ENCODE measurements at places on chromosomes 7 and 10.

GRCh38 chr10:96973809-96974747 is 142.0 kb downstream of the LCOR start:
- DNase-seq, result no peak

DNA sequence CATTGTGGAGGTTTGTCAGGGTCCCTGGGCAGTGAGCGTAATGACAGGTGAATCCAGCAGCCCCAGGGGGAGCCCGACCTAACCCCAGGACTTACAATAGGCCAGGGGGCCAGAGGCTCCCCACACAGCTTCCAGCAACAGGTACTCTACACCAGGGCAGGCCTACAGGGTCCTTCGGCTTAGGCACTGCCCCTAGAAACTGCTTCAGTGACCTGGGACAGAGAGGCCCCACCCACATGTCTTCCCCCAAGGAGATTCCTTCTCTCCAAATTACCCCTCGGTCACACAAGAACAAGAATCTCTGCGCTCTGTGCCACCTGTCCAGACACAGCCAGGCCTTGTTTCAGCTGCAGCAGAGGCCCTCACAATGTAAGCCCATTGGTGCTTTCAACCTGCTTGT is 24.4 kb downstream of the SKIDA1 start:
- DNase-seq, result no peak

DNA sequence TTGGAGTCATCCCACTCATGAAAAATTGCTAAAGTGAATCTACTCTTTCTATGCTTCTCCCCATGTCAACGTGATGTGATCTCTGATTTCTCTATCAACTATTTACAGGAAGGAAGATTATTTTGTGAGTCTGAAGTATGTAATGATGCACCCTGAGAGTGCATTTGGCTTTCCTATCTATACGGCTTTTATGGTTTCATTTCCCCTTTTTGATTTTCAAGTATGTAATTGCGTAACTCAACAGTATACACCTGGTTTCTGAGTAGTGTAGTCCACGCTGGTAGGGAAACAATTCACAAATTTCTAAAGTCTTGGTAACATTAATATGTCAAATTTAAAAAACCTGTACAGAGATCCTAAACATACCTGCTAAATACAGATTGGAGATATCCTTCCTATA is 194.7 kb upstream of the SEMA3A start:
- no peak for DNase-seq

GRCh38 chr7:75950111-75950681 is 35.2 kb downstream of the POR start:
- DNase-seq, result no peak

- no peak for DNase-seq
These were observed 119.5 kb downstream of the CPED1 start for GRCh38 chr7:121107923-121108498.

- no peak for DNase-seq
These were observed 258.6 kb downstream of the CXCL12 start for GRCh38 chr10:44126291-44126717.

DNA sequence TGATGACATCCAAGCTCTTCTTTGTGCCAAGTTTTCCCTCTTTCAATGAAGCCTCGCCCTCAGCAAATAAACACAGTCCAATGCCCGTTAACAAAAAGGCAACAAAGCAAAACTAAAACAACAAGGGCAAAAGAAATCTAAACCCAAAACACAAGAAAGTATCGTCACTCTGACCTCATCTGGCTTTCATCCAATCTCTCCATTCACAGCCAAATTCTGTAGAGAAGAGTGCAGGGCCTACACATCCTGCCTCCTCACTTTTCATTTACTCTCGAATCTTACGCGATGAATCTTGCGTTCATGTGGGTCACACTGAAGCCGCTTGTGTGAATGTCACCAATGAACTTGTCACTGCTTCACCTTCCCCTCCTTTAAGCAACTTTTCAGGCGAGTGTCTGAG is 15.9 kb upstream of the AKR1E2 start:
- no peak for DNase-seq

DNA sequence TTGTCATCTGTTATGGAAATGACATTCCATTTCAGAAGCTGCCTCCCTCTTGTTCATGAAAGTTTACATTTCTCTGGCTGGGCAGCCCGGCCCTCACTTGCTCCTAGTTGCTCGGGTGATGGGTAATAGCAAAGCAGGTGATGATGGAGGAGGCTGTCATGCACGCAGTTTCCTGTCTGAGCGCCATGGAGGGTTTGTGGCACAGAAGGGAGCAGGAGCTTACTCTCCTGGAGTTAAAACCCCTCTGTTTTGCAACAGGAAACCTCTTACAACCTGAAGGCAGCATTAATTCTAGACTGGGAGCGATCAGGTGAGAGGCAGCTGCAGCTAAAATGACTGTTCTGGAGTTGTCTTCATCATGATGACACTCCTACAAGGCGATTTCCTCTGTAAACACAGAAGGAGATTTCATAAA is 34.1 kb upstream of the MKI67 start:
- DNase-seq, result no peak

DNA sequence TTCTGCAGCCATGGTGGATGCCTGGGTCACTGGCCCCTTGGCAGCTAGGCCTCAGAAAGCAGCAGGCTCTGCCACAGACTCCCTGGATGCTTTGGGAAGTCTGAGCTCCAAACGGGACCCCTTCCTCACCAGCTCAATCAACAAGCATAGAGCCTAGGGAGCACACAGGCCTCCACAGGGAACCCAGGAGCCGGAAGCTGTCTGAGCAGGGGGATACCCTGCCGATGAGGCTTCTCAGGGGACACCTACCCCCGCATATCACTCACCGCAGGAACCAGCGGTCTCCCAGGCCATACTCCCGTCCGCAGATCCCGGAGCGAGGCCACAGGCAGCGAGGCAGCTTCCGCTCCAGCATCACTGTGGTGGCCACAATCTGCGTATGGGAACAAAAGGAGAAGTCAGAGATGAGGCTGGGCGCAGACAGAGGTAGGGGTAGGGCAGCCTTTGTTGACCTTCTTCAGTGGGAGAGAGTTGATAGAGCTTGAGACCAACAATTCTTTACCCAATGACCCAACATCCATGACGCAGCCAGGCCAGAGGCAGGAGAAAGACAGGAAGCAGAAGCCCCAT is 13.4 kb downstream of the TRPV6 start:
- DNase-seq, result no peak

DNA sequence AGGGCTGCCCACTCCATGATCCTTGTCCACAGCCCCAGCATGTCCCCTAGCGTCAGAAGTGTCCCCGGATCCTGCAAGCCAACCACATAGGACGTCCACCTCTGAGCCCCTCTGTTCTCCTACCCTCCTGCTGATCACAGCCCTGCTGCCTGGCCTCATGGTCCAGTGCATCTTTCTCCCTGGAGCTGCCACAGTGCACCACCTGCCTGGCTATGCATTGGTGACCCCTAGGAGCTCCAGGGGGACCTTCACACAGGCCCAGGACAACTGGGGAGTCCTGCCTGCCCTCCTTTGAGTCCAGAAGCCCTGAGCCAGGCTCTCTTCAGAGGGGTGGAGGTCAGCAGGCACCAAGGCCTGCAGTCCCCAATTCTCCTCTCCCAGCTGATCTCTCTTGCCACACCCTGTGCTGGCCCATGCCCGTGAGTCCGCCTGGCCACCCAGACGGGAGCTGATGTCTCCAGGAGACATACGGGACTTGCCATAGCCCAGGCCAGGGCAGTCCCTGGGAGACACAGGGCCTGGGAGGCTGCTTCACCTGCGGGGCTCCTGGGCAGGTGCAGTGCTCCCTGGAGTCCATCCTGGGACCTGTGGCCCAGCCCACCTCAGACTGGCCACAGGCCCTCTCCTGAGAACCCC is 77.4 kb upstream of the RET start:
- DNase-seq, result no peak

DNA sequence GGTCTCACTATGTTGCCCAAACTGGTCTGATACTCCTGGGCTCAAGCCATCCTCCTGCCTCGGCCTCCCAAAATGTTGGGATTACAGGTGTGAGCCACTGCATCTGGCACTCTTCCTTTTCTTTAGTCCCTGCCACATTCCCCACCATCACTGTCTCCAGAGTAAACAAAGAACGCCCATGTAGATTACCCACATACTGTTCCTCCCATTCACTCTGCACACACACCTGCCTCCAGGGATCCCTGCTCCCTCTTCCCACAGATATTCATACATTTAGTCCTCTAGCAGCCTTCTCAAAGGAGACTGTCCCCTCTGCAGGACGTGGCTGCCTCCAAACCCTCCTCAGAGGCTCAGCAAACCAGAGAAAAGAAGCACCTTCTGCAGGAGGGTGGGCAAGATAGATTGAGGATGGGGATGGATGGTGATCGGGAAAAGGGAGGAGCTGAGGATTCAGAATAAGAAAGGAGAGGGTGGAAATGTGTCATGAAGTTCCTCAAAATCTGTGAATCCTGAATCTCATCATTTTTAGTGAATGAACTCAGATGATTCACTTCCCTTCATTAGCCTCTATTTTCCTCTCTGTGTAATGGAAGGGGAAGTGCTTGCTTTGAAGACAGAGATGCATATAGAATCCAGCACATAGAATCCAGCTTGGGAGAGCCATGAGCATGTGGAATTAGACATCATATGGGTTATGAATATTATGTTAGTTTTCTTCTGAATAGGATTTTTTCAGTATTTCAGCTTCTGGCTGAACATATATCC is 5.5 kb upstream of the PLAU start:
- no peak for DNase-seq

DNA sequence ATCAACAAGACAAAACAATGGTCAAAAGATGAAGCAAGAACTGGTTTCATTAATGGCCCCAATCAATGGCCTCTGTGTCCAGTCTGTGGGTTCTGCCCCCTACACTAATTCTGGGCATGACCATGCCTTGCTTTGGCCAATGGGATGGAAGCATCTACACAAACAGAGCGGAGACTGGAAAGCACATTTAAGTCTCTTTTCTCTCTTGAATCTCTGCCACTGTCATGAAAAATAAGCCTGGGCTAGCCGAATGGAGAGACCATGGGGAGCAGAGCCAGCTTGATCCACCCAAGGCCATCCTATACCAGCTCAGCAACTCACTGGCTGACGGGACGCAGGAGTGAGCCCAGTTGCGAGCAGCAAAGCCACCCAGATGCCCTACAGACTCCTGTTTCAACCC is 30.9 kb downstream of the ANKRD16 start:
- DNase-seq, result no peak

GRCh38 chr7:12643644-12644043 is 43.8 kb upstream of the ARL4A start:
- no peak for DNase-seq

DNA sequence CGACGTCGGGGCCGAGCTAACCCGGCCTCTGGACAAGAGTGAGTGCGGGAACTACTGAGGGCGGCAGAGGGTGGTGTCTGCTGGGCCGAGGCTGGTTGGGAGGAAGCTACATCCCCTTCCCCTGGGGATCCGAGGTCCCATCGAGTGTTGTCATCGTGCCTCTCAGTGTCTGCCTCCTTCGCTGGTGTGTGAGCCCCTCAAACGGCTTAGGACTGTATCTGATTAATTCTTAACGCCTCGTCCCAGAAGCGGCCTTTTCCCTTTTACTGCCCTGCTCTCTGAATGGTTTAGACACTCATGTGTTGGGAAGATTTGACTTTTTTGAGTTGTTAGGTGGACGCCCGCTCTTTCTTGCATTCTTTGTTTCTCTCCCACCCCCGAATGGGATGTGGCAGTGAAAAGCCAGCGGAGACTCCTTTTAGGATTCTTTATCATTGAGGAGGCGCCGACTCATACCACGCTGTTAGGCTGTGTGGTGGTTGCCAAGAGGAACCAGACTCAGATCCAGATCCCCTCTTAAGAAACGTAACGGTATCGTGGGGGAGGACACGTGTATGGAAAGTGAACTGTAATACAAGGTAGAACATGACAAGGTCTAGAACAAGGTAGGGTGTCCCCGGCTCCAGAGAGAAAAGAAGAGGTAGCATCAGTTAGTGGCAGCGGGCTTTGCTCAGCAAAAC is 631 bp downstream of the SUPV3L1 start:
- DNase-seq, result no peak

- DNase-seq, result no peak
These were observed 20.1 kb upstream of the PRKAR1B start for GRCh38 chr7:747186-747585.

DNA sequence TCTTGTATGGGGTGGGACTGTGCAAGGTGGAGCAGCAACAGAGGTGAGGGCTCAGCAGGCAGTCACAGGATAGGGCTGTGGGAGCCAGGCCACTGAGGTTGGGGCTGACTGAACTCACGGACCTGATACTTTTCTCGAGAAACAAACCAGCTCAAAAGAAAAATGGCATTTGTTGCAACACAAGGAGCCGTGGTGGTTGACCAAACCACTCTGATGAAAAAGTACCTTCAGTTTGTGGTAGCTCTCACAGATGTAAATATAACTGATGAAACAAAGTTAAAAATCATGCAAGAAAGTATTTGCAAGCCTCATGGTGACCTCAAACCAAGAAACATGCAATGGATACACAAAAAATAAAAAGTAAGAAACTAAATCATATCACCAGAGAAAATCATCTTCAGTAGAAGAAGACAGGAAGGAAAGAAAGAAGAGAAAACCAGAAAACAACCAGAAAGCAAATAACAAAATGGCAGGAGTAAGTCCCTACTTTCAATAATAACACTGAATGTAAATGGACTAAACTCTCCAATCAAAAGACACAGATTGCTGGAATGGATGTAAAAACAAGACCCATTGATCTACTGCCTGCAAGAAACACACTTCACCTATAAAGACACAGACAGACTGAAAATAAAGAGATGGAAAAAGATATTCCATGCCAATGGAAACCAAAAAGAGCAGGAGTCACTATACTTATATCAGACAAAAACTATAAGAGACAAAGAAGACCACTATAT is 48.9 kb upstream of the DUSP5 start:
- DNase-seq, result no peak

GRCh38 chr10:58795560-58795959 is 282.9 kb downstream of the BICC1 start:
- no peak for DNase-seq

DNA sequence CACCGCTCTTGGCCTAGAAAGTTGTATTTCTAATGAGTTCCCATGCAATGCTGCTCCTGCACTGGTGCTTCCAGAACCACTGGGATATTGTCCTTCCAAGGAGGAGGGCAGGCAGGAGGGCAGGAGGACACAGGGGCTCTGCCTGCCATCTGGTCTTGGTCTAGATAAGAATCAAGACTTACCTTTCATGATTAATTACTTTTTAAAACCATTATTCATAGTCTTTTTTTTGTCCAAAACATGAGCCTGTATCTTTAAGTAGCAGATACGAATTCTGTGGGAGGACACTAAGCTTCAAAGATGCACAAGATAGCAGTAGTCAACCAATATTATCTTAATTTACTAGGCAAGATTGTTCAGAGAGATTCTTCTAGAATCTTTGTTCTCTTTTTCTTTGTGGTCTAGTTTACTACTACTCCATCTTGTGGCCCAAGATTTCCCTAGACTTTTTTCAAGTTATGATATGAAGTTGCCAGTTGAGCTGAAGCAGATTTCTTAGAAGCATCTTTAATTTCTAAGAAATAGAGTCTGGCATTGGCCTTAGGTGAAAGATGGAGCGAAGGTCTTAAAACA is 57.6 kb downstream of the RBM33 start:
- DNase-seq, result no peak

DNA sequence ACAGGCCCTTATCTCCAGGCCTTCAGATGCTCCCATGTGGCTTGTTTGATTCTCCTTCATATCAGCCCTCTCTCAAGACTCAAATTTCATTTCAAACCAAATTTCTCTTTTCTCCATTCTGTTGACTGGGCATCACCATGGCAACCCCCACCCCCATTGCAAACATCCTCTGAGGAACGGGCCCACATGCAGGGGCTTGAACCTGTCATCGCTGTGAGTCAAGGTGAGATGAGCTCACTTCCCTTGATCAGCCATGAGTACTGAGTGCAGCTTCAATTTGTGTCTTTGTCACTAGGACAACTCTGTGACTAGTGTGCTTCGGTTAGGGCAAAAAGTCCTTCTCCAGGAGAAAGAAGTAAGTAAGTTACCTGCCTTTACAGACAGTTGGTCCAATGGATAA is 41.9 kb downstream of the CALML3 start:
- DNase-seq, result peak; percentile 32

GRCh38 chr10:18713077-18713476 is 53.8 kb downstream of the ARL5B start:
- DNase-seq, result no peak
